Heart left ventricle (tissue), 16 donors: ENCODE measurements at places on chromosomes 5 and 9. TPM values are rescaled to one million over a fixed set of nuclear protein-coding genes. Genes with fewer than 3 reads are reported as not detected.

- DNase-seq: no peak
Measured at GRCh38 chr5:54438620-54439389, 16.7 kb upstream of the HSPB3 start.

Gene APBA1
- polyA plus RNA-seq: 0.61 TPM

DNA sequence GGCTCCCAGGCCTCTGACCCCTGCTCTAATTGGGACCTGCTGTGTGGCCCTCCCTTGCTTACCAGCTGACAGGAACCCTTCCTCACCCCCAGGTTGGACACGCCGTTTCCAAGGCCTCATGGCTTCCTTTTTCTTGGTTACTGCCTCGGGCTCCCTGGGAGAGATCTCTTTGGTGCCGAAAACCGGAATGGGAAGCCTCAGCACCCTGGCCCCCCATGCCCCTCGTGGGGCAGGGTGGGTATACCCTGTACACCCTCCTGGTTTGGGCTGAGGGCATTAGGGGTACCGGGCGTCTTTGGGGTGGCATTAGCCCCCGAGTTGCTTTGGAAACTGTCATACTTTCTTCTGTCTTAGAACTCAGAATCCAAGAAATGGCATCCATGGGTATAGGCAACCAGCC lies 10.1 kb upstream of the LRRC14B start:
- no peak for DNase-seq

Gene KCNMB1
- 1.2 TPM for polyA plus RNA-seq

Gene BTNL8
- polyA plus RNA-seq: 0.14 TPM

- DNase-seq: no peak
Measured at GRCh38 chr5:133245191-133246052, 193.6 kb downstream of the HSPA4 start.

DNA sequence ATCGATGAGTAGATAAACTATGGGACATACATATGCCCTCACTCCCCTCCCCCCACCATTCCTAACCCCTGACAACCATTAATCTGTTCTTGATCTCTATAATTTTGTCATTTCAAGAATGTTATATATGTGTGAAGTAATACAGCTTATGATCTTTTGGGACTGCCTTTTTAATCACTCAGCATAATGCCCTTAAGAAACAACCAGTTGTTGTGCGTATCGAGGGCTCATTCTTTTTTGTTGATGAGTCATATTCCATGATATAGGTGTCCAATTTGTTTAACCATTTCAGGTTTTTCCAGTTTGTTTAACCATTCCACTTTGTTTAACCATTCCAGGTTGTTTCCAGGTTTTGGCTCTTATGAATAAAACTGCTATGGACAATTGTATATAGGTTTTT lies 75.6 kb downstream of the ARHGEF28 start:
- no peak for DNase-seq

GRCh38 chr9:26888271-26888670 lies 4.3 kb downstream of the CAAP1 start:
- DNase-seq: no peak

- DNase-seq: no peak
Measured at GRCh38 chr5:9332026-9332425, 213.8 kb downstream of the SEMA5A start.

GRCh38 chr5:42429694-42430093 lies 6.5 kb downstream of the GHR start:
- no peak for DNase-seq

DNA sequence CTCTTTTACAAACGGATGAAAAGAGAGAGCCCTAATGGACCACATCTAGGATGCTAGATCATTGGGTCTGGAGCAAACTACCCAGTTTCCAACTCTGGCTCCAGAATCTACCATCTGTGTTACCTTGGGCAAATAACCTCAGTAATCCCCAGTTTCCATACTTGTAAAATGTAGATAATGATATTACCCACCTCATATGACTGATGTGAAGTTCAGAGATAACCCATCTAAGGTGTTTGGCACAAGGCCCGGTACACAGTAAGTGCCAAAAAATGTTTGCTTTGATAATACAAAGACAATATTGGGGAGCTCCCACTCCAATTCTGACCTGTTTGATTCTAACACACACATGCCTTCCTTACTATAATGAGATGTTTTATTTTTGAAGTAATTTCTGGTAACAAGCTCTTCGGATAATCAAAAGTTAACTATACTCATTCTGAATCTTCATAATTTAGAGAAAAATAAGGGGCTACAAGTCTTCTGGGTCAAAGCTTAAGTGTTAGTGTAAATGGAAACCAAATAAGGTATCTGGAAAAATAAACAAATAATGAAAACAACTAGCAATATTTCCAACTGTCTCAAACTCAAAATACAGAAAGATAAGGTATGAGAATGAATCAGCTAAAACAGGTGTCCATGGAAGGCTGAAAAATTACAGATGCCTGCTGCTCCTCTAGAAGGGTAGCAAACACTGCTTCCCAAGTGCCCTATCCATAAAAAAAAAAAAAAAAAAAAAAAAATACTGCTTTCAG lies 30.4 kb downstream of the ELL2 start:
- no peak for DNase-seq

Gene DDX4
- polyA plus RNA-seq: not detected

- no peak for DNase-seq
Measured at GRCh38 chr5:155460501-155460931, 447.0 kb downstream of the KIF4B start.

DNA sequence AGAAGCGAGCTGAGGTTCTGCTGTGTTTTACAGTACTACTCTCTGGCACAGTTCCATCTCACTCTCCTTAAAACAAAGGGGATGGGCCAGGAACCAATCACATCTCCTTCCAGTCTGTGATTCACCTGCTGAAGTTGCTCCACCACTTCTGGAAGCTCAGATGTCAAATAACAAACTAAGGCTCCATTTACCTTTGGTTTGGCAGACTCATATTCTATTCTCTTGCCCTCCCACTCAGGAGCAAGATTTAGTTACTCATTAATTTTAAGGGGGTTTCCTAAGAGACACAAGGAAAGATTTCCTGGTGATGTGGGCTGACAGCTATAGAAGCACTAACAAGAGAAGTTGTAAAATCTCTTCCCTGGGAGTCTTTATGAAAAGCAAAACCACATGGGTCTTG lies 37.8 kb upstream of the KIF2A start:
- DNase-seq: no peak

DNA sequence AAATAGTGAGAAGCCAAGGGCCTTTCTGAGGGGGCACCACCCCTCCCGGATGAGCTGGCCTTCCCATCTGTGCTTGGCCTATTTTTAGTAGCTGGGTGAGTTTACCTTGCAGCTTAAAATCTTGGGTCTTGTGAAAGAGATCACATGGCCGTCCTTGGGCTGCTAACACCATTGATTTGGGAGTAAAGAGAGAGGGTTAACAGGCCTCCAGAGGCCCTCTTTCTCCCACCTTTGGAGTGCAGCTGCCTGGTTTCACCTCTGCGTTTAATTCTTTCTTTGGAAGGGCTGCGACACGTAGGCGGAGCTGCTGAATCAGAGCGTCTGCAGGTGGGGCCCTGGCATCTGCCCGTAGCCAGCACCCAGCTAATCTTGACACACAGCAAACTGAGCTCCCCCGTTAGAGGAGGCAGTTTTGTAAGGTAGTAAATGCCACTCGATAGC lies 12.8 kb downstream of the OLFM1 start:
- no peak for DNase-seq

DNA sequence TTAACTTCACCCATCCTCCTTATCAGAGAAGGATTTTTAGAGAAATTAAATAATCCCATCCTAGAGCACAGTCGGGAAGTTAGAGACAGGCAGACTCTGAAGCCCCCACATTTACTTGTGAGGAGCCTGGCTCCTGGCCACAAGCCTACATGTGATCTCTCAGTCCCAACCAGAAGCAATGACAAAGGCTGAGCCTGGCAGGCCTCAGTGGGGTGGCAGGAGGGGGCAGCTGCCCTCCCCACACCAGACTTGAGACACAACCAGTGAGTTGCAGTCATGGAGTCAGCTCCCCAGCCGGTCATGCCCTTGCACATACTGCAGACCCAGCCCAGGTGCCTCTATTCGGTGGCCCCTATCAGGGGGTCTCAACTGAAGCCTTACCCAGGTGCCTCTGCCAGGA lies 11.0 kb downstream of the NAIF1 start:
- no peak for DNase-seq

DNA sequence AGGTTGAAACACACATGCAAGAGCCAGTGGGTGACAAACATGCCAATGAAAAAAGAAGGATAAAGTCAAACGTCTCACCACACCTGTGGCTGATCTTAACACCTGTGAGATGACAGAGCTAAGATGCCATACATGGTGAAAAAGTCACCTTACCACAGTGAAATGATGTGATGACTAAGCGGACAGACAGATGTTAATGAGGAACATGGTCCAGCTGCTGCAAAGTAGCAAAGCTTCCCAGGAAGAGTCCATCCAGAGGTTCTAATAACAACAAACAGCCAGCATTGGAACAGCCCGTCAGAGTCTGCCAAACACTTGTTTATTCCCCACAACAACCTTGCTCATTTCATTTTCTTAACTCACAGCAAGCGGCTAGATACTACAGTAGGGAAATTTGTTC lies 1.9 kb downstream of the KIAA1191 start:
- DNase-seq: no peak

Gene FAM169A
- 0.88 TPM for polyA plus RNA-seq

DNA sequence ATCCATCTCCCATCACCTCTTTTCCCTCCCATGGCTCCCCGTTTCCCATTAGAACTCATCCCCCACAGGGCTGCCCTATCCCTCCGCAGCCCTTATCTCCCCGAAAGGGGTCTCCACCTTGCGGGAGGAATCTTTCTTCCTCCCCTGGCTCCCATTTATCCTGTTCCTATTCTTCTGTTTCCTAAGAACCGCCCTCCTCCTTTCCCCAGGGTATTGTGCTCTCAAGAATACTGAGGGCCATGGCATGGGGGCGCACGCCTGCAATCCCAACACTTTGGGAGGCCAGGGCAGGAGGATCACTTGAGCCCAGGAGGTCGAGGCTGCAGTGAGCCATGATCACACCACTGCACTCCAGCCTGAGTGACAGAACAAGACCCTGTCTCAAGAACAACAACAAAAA lies 665 bp downstream of the CD72 start:
- DNase-seq: no peak
